ENCODE measurements at places on chromosomes 12 and 14. TPM values are rescaled to one million over a fixed set of nuclear protein-coding genes. Genes with fewer than 3 reads are reported as not detected.

GRCh38 chr12:12790956-12791355 is 5.5 kb downstream of the APOLD1 start:
- H3K27me3 ChIP-seq: no peaks in the 10 kb centered on the region
- no peaks in the 10 kb centered on the region for H3K36me3 ChIP-seq
- no peak for DNase-seq
- no peak overlapping the region for H3K27ac ChIP-seq
- peaks cover 41% of the 10 kb centered on the region for H3K4me1 ChIP-seq

A2M gene
- 51.6 TPM for total RNA-seq

DNA sequence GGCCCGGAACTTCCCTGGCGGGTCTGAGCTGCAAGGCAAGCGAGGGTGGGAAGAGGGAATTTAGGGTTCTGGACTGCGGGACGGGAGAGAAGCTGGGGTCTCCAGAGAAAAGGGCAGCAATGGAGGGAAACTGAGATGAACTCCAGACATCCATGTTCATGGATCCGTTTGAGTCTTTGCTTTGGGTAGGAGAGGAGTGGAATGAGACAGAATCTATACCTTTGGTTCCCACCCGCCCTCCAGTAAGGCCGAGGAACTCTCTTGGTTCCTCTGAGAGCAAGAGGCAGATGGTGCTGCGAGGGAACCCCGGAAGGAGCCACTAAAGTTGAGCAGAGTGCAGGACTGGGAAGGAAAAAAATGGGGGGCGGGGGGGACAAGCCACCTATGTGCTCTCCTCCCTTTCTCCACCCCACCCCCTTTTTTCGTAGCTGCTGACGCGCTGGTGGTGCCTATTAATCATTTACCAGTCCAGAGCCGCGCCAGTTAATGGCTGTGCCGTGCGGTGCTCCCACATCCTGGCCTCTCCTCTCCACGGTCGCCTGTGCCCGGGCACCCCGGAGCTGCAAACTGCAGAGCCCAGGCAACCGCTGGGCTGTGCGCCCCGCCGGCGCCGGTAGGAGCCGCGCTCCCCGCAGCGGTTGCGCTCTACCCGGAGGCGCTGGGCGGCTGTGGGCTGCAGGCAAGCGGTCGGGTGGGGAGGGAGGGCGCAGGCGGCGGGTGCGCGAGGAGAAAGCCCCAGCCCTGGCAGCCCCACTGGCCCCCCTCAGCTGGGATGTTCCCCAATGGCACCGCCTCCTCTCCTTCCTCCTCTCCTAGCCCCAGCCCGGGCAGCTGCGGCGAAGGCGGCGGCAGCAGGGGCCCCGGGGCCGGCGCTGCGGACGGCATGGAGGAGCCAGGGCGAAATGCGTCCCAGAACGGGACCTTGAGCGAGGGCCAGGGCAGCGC is 1.2 kb downstream of the SSTR1 start:
- H3K4me1 ChIP-seq: peaks cover 41% of the 10 kb centered on the region
- peak overlapping the region; percentile 47 for H3K4me3 ChIP-seq
- peaks cover 53% of the 10 kb centered on the region for H3K27me3 ChIP-seq

AQP2 gene
- not detected for total RNA-seq

DNA sequence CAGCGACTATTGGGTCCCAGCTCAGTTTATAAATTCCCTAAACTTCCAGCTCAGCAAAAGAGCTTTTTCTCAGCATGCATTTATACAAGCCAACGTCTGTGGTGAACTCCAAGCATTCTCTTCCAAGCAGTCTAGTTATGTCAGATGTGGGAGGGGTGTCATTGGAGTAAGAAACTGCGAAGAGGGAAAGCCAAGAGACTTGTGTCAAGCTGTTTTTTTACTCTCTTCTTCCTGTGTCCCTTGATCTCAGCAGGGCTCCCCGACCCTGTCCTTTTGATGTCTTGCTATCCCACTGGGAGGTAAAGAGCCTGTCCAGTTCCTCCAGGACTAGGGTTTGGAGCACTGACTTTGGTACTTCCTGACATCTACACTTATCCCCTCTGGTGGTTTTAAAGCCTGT is 69.0 kb downstream of the PPM1H start:
- H3K36me3 ChIP-seq: no peaks in the 10 kb centered on the region
- no peak overlapping the region for H3K27ac ChIP-seq
- DNase-seq: no peak
- H3K4me3 ChIP-seq: no peak overlapping the region
- H3K4me1 ChIP-seq: no peaks in the 10 kb centered on the region
- H3K27me3 ChIP-seq: no peaks in the 10 kb centered on the region

DNA sequence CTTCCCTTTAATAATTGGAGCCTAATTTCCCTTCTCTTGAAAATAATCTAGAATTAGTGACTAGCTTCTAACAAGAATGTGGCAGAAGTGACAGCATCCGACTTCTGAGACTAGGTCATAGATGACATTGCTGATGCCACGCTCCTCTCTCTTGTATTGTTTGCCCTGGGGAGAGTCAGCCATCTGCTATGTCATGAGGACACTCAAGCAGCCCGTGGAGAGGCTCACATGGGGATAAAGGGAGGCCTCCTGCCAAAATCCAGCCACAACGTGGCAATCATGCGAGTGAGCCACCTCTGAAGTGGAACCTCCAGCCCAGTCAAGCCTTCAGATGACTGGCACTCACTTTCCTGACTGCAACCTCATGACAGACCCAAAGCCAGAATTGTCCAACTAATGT is 54.2 kb upstream of the LRRK2 start:
- no peak for DNase-seq
- H3K36me3 ChIP-seq: no peaks in the 10 kb centered on the region
- H3K27me3 ChIP-seq: no peaks in the 10 kb centered on the region
- H3K27ac ChIP-seq: no peak overlapping the region

SLC39A2 gene
- total RNA-seq: 46.7 TPM

GARIN6 gene
- total RNA-seq: not detected

DNA sequence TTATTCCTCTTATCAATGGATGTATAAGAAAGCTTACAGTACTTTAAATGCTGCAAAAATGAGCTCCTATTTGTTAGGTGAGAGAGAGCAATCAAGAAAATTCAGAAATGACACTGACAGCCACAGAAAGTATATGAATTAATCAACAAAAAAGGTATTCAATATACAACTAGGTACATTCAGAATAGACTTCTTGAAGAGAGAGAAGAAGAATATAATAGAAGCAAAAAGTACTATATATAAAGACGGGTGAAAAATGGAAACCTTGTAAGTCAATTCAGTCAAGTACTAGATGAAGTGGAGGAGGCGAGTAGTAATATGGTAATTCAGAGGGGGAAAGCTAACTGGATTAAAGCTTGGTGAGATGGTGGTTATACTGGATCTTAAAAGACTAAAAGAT is 74.3 kb downstream of the HEATR5A start:
- peaks cover 44% of the 10 kb centered on the region for H3K36me3 ChIP-seq
- no peak overlapping the region for H3K4me3 ChIP-seq
- H3K27ac ChIP-seq: no peak overlapping the region
- DNase-seq: no peak

GRCh38 chr12:54368025-54368708 is 3.9 kb upstream of the GPR84 start:
- peak overlapping the region; percentile 36 for H3K4me3 ChIP-seq
- DNase-seq: no peak
- H3K27me3 ChIP-seq: no peaks in the 10 kb centered on the region
- H3K4me1 ChIP-seq: peaks cover 47% of the 10 kb centered on the region
- no peak overlapping the region for H3K27ac ChIP-seq

DNA sequence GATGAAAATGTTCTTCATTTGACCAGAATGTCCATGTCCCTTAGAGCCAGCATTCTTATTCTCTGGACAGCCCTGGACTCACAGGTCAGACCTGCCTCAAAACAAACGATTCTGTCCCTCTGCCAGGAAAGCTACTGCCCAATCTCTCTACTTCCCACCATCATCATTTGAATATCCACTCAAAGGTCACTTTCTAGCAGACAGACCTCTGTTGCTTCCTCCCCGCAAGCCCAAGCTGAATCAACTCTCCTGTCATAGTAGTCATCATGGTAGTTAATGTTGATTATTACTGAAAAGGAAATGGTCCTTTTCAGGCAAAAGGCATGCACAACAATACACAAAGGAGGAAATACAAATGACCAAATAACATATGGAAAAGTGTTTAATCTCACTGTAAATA is 39.6 kb upstream of the CPM start:
- no peak for DNase-seq
- no peak overlapping the region for H3K4me3 ChIP-seq
- no peaks in the 10 kb centered on the region for H3K4me1 ChIP-seq

ANGEL1 gene
- 17.1 TPM for total RNA-seq

TAS2R20 gene
- 1.0 TPM for total RNA-seq

DNA sequence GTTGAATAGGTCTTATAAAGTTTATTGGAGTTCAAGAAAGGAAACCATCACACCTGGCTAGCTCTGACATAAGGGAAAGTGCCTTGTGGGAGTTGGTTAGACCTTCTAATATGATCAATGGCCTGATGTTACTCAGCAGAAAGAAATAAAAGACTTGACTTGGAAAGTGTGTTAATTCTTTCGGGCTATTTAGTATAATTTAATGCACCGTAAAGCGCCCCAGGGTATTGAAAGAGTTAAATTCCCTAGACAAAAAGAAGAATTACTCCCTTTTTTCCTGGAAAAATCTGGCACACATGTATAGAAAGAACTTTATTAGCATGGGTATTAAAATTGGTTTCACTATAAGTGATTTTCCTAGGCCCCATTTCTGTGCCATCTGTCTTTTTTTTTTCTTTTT is 1125.7 kb upstream of the FLRT2 start:
- no peak for DNase-seq
- H3K27ac ChIP-seq: no peak overlapping the region
- no peaks in the 10 kb centered on the region for H3K36me3 ChIP-seq
- no peaks in the 10 kb centered on the region for H3K4me1 ChIP-seq
- no peak overlapping the region for H3K4me3 ChIP-seq

DNA sequence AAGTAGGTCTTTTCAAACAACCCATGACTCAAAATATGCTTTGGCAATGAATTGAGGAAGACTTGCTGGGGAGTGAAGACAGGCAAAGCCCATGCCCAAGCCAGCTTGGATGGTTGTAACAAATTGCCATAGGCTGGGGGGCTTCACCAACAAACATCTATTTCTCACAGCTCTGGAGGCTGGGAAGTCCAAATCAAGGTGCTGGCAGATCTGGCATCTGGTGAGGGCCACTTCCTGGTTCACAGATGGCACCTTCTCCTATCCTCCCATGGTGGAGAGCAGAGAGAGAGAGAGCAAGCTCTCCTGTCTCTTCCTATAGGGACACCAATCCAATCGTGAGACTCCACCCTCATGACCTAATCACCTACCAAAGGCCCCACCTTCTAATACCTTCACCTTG is 11.3 kb downstream of the DNAH10 start:
- H3K27me3 ChIP-seq: no peaks in the 10 kb centered on the region
- H3K27ac ChIP-seq: no peak overlapping the region
- no peaks in the 10 kb centered on the region for H3K4me1 ChIP-seq
- no peak overlapping the region for H3K4me3 ChIP-seq
- no peak for DNase-seq

CLEC7A gene
- total RNA-seq: 3.9 TPM

DNA sequence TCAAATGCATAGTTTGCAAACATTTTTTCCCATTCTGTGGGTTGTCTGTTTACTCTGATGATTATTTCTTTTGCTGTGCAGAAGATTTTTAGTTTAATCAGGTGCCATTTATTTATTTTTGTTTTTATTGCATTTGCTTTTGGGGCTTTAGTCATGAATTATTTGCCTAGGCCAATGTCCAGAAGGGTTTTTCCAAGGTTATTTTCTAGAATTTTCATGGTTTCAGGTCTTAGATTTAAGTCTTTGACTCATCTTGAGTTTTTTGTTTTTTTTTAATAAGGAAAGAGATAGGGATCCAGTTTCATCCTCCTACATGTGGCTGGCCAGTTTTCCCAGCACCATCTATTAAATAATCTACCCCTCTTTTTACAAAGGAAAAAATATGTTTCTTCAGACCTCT is 57.2 kb upstream of the TMEM260 start:
- no peaks in the 10 kb centered on the region for H3K4me1 ChIP-seq
- no peak overlapping the region for H3K27ac ChIP-seq
- DNase-seq: no peak
- peaks cover 21% of the 10 kb centered on the region for H3K27me3 ChIP-seq
- H3K36me3 ChIP-seq: no peaks in the 10 kb centered on the region
- no peak overlapping the region for H3K4me3 ChIP-seq

INHBC gene
- not detected for total RNA-seq

DNA sequence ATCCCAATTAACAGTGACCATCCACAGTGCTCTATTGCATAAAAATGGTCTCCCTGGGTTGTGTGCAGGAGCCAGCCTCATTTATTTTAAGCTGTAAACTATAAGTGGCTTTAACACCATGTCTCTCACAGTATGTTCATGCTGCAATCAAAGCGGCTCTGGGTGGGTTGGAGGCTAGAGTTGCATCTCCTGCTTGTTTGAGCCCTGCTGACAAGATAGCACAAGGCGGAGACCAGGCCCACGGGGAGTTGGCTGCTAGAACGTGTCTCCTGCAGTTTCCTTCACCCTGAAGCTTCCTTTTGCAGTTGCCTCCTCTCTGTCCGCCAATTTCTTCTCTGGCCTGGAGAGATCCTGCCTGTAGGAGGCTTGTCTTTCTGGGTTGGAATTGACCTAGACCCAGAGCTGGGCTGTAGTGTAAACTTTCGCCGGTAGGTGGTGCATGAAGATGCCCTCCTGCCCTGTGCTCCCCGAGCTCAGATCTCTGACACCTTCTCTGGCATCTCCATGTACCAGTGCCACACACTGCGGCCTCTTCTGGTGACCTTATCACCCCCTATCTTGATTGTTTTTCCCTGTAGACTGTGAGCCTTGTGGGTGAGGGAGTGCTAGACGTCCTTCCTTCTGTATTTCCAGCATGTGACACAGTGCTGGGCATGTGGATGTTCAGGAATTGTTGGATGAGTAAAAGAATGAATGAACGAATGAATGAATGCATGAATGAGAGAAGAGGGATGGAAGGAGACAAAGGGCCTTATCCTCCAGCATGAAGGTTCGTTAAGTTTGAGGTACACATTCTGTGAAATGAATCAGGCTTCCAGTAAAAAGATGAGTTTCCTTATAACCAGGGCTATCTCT is 10.4 kb downstream of the OTUB2 start:
- no peaks in the 10 kb centered on the region for H3K27me3 ChIP-seq
- no peaks in the 10 kb centered on the region for H3K4me1 ChIP-seq
- H3K4me3 ChIP-seq: no peak overlapping the region

DNA sequence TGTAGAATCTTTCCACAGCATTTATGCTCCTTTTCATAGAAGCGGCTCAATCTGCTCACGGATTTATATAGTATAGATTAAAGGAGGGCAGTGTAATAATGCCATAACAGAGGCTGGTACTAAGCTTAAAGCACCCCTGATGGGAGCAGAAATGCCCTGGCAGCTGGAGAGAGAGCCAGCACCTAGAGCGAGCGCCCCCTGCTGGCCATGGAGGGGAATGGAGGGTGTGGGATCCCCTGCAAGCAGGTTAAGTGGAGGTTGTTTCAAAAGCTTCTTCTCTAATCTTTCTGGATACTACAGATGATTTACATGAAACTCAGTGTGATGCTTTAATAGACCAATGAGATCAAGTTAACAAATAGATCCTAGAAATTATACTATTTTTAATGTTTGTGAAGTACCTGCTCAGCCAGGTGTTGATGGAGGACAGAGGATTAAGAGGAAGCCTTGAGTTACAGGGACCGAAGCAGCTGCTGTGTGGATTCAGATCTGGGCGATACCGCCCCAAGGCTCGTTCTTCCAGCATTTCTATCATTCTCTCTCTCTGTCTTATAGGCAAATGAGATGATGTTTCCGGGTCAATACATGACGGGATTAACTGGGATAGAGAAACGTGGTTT is 1519.3 kb upstream of the TMEM132C start:
- DNase-seq: no peak
- no peaks in the 10 kb centered on the region for H3K4me1 ChIP-seq
- H3K4me3 ChIP-seq: no peak overlapping the region

WASHC4 gene
- 33.6 TPM for total RNA-seq

VRTN gene
- not detected for total RNA-seq

Data from suprapubic skin (tissue), 4 donors.